ENCODE measurements at places on chromosomes 7 and 10.

DNA sequence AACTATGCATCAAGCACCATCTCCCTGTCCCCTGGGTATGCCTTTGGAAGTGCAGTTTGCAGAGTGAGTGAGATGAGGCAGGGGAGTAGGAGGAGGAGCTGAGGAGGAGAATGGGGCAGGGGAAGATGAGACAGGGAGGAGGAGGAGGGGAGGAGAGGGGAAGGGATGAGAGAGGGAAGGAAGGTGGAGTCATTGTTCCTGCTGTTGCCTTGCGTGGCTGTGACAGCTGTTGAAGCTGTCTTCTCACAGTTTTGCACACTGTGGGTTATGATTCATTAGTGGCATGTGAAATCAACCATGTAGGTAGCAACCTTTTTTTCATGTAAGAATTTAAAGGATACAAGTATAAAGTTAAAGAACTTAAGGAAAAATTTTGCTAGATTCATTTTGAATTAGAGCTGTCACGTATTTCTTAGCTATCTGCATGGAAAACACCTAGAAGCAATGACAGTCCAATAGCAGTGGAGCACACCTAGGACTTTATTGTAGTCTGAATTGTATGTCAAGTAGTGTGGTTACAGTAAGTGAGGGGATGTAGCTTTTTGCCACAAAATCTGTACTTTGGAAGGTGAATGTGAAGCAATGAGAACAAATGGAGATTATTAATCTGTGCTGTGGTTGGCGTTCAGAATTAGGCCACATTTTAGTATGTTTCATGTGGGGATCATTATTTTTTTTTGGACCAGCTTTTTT lies 21.7 kb downstream of the CCM2 start:
- peak; percentile 71 for DNase-seq

DNA sequence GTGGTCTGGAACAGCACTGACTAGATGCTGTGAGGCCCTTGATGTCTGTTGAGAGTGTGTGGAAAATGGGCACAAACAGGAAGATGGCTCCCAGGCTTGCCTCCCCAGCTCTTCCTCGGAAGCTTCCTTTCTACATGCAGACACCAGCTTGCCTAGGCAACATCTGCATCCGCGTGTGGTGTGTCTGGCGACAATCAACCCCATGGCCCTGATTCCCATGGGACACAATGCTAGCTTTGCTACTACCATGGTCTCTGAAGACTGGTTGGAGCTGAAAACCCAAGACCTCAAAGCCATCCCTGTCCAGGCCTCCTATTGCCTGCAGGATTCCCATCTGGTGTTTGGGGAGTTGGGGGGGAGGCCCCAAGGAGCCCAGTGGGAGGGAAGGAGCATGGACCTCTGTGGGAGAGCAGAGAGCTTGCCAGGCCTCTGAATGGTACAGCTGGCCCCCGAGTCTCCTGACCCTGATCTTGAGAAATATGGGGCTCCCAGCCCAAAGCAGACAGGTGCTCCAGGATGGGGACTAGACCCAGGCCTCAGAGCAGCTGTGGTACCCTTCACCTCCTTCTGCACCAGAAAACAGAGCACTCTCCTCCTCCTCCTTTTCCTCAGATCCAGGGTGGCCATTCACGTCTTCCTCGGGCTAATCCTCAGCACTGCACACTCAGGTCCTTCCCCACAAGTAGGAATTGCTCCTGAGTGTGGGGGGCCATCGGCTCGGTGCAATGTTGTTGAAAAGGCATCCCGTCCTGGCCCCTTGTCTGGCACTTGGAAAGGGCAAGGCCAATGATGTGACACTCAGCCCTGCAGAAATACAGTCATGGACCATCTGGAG lies 57.6 kb downstream of the ARHGAP22 start:
- no peak for DNase-seq

DNA sequence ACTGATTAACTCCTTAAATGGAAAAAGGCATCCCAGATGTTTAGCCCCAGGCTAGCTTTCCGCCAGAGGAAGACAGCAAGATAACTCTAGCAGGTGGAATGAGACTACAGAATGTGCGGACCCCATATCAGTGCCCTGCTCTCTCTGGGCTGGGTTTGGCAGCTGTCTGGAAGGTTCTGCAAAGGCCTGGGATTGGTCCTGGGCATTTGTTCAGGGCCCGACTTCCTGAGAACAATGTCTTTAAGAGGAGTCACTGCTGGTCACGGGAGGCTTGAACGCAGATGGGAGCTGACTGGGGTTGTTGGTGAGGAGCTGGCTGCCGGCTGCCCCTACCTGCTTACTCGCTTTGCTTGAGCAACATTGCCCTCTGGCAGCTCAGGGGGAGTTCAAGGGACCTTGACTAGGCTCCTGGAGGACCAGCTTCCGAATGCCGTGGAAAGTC lies 130.6 kb upstream of the BTBD16 start:
- DNase-seq = peak; percentile 66

- no peak for DNase-seq
Measured at GRCh38 chr7:102424129-102424551, 9.2 kb upstream of the ORAI2 start.

GRCh38 chr10:103793920-103794883 lies 61.2 kb downstream of the SH3PXD2A start:
- no peak for DNase-seq

- no peak for DNase-seq
Measured at GRCh38 chr10:126966938-126967337, 61.7 kb downstream of the DOCK1 start.

DNA sequence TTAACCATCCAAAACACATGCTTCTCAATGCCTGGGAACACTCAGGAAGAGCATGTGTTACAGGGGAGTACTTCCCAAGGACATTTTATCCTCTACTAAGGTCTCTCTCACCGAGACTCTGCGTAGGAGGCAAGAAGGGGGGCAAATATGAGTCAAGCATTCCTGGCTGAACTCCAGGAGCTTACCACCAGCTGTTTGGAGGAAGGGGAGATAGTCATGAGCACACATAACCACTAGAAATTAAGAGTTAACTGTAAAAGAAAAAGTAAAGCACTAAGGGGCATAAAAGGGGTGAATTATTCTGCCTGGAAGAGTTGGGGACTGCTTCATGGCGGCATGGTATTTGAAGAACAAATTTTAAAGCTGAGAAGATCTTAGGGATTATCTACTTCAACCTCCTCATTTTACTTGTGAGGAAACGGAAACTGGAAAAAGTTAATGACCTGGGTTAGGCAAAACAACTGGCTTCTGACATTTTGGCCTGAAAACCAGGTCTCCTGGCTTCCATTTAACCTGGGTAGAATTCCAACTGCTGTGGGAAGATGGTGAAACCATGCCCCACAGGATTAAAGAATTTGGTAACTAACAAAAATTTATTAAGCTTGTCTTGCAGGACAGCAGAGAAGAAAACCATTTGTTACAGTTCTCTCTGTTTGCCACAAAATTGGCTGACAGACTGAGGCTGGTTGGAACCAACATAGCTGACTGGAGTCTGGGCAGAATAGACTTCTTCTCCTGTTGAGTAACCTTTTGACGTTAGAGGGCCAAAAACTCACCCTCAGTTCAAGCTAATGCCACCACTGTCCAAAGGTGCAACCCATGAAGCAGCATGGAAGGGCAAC lies 85.5 kb downstream of the SLC25A13 start:
- peak; percentile 83 for DNase-seq

DNA sequence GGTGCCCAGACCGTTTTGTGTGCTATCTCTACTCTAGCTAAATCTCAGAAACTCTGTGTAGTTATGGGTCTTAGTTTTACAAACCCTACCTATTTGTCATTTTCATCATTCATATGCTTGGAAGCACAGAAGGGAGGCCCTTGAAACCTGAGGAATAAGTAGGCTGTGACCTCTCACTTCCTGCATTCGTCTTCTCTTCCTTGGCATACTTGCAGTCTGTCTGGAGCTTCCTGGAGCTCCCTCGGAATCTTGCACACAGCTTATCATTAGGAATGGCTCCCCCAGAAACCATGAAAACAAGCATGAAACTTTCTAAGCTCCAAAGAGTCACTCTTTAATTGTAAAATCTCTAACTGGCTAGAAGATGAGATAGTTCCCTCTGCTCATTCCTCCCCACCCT lies 376.9 kb upstream of the MYO3A start:
- DNase-seq = no peak

- DNase-seq = peak; percentile 68
Measured at GRCh38 chr10:86413046-86413728, 46.6 kb upstream of the GRID1 start.

- DNase-seq = no peak
Measured at GRCh38 chr7:24372961-24373955, 89.3 kb downstream of the NPY start.

- DNase-seq = no peak
Measured at GRCh38 chr10:102661658-102662028, 17.4 kb downstream of the TRIM8 start.

- DNase-seq = peak; percentile 28
Measured at GRCh38 chr10:59625721-59626522, 83.7 kb downstream of the SLC16A9 start.
